ENCODE measurements at places on chromosomes 2 and 18.

DNA sequence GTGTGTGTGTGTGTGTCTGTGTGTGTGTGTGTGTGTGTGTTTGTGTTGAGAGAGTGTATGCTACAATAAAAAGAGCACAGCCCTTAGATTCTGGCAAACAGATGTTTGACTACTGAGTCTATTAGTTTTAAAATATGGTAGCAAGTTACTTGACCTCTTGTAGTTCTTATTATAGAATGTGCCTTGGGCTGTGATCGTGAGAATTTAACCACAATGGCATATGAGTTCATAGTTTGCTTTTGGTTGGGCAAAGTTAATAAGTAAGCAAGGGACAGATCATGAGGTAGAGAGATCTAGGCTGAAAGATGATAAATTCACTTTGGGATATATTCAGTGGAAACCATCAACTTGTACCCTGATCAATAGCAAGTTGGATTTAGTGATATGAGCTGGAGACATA is 334.3 kb upstream of the VWC2L start:
- no peak for DNase-seq

DNA sequence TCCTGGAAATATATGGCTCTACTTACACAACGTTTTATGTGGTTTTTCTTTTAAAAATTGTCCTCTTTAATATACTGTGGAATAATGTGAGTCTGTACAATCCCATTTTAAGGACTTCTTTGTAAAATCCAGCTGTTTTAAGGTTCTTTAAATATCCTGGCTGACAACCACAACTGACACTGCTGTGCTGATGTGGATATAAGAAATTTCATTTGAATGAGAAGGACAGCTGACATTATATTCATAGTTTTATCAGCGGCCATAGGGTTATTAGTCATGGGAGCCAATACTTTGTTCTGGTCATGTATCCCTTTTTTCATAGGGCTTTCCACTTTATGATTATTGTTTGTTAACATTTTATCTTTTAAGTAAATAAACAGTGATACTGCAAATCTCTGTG is 169.5 kb downstream of the CAMKMT start:
- no peak for DNase-seq

- no peak for DNase-seq
Observed at GRCh38 chr2:163471947-163472346, 263.9 kb downstream of the FIGN start.

DNA sequence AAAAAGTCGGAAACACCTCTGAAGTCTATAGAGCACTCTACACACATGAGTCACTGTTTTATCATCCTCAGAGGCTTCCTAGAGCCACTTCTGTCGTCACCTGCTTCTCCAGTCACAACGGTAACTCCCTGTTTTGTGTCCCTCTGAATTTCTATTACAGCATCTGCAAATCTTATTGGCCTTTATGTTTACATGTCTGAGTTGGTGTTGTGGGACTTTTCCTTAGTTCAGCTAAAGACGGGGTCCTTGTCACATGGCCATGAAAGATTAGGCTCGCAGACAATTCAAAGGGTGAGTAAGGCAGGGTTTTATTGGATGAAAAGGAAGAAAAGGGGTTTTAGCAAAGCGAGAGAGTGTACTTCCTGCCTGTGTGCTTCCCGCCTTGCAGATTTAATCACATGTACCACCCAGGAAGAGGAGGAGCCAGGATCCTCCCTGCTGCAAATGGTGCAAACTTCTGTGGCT is 185.6 kb downstream of the LPIN1 start:
- no peak for DNase-seq
